Thoracic aorta (tissue), 2 donors: ENCODE measurements at places on chromosomes 7 and 10. TPM values are rescaled to one million over a fixed set of nuclear protein-coding genes. Genes with fewer than 3 reads are reported as not detected.

DNA sequence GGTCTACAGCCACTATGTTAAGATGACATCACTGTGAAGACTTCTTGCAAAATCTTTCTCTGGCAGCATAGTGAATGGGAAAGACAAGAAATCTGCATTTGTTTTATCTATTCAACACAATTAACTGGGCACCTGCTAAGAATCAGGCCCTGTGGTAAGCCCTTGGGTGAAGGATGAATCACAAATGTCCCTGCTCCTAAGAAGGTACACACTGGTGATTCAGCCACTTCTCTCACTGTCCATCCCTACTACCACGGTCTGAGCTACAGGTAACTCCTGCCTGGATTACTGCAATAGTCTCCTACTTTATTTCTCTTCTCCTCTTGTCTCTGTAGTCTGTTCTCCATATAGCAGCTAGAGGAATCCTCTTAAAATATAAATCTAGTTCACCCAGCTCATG is 116.1 kb downstream of the HIBADH start:
- H3K36me3 ChIP-seq: peaks cover 5% of the 10 kb centered on the region
- H3K4me1 ChIP-seq: no peaks in the 10 kb centered on the region
- no peak overlapping the region for H3K4me3 ChIP-seq
- H3K27me3 ChIP-seq: no peaks in the 10 kb centered on the region

The DNAH11 gene
- 1.9 TPM for total RNA-seq

The ELMO1 gene
- total RNA-seq: 66.0 TPM

The ANKRD30A gene
- not detected for total RNA-seq

- H3K36me3 ChIP-seq: no peaks in the 10 kb centered on the region
- no peak for DNase-seq
- H3K27ac ChIP-seq: no peak overlapping the region
- H3K4me3 ChIP-seq: no peak overlapping the region
- H3K4me1 ChIP-seq: no peaks in the 10 kb centered on the region
- no peaks in the 10 kb centered on the region for H3K27me3 ChIP-seq
Measured at GRCh38 chr10:47070541-47070940, 159.3 kb downstream of the PTPN20 start.

The SEMA4G gene
- total RNA-seq: 3.5 TPM

DNA sequence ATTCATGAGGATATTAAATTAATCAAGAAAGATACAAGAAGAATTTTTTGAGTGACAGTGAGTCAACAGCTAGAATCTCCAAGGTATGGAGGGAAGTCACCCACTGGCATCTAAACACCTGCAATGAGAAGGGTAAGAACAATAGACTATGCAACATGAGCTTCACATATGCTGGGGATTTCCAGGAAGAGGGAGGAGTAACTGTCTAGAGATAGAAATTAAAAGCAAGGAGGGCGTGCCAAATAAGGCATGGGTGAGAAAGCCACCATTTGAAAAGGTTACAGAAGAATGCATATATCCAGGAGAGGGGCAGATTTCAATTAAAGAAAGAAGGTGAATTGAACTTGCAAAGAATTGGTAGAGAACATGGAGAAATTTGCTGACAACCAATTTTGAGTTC is 365.7 kb downstream of the GPR37 start:
- H3K27me3 ChIP-seq: no peaks in the 10 kb centered on the region
- no peak overlapping the region for H3K27ac ChIP-seq
- DNase-seq: no peak
- no peak overlapping the region for H3K4me3 ChIP-seq
- H3K4me1 ChIP-seq: no peaks in the 10 kb centered on the region
- no peaks in the 10 kb centered on the region for H3K36me3 ChIP-seq

DNA sequence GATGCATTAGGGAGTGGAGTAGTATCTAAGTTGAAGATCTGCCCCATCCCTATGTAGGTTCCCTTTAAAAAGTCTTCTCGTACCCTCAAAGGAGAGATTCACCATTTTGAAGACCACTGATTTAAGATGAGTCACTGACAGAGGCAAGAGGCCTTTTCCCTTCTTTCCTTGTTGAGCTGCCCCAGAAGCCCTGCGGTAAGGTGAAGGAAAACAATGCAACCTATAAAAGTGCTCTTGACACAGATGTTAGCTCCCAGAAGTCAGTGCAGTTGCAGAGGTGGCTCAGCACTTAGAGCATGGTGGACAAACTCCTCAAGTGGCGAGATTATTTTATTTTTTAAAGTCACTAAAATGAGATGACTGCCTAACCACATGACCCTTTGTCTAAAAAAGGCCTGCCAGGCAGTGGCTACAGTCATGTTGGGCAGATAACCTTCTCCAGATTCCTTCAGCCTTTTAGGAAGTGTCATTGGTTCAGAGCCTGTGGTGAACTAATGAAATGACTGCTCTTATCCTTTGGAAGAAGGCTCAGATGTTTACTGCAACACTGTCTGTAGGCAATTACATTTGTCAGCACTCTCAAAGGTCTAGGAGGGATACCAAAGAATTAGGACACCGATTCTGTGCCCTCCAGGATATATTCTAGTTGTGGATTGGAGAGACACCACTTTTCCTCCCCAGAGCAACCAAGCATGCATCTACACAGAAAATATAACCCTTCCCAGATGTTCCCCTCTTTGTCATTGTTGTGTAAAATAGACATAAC is 88.7 kb downstream of the ARID5B start:
- peaks cover 58% of the 10 kb centered on the region for H3K4me1 ChIP-seq
- no peaks in the 10 kb centered on the region for H3K36me3 ChIP-seq
- DNase-seq: no peak

- no peaks in the 10 kb centered on the region for H3K4me1 ChIP-seq
- no peak for DNase-seq
- H3K36me3 ChIP-seq: no peaks in the 10 kb centered on the region
- H3K4me3 ChIP-seq: no peak overlapping the region
Measured at GRCh38 chr7:156074982-156075615, 262.8 kb upstream of the SHH start.

The PALD1 gene
- total RNA-seq: 19.5 TPM

DNA sequence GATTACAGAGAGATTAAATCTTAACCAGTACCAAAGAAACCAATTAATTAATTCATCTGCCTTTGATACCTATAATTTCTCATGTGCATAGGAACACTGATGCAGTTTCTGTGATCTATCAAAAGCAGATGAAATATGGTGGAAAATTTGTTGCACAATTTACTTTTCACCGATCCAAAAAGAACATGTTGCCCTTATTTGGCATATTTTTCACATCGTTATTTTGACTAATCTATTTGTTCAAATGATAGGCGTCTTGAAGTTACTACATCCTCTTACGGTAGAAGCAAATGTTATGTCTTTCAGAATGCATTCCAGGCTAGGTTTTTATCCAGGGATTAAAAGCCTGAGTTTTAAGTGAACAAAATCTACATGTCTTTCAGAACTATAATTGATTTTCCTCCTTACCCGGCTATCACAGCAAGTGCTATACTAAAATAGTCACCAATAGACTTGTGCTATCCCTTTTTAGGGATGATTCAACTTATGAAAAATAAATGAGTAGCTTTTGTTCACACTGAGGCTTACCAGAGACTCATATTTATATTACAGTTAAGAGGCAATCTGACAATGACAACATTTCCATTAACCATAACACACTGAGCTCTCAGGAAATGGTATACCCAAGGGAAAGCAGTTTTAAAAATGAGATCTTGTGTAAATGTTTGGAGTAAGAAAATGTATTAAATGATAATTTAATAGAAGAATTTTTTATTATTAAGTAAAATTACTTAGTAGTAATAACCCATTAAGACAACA is 16.8 kb upstream of the TES start:
- H3K27me3 ChIP-seq: no peaks in the 10 kb centered on the region
- H3K36me3 ChIP-seq: no peaks in the 10 kb centered on the region
- H3K4me3 ChIP-seq: peak overlapping the region; percentile 21
- H3K27ac ChIP-seq: peak overlapping the region; percentile 55
- no peak for DNase-seq
- peaks cover 2% of the 10 kb centered on the region for H3K4me1 ChIP-seq

DNA sequence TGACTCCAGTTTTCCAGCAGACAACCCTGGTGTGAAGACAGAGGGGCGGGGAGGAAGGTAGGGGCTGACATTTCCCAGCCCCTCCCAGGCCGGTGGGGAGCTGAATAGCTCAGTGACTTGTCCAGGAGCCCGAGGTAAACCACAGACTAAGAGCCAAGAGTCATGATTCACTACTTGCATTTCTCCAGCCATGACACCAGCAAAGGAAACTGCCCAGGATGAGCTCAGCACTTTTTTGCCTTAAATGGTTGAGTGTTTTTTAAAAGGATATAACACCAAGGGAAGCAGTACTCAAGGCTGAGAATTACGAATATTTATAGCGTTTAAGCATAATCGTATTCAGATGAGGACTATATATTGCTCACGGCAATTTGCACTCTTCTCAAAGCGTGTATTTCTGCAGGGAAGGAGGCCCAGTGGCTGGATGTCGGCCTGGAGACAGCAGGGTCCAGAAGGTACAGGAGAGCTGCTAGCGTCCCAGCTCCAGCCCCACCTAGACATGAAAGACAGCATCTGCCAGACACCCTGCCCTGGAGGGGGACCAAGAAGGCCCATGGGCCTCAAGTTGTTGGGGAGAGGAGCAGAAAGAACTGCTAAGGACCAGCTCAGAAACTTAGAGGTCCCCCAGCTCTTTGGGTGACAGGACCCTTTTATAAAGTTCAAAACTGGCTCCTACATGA is 141.4 kb downstream of the GRID1 start:
- no peaks in the 10 kb centered on the region for H3K4me1 ChIP-seq
- no peak overlapping the region for H3K27ac ChIP-seq
- no peak for DNase-seq
- no peak overlapping the region for H3K4me3 ChIP-seq

GRCh38 chr10:5196702-5197113 is at the start of gene AKR1C4:
Gene AKR1C4, plus strand, starts transcription at chr10:5196837. Its CDS starts 31 bp downstream, at chr10:5196868.
- H3K36me3 ChIP-seq: no peaks in the 10 kb centered on the region
- H3K4me3 ChIP-seq: no peak within 1 kb of the TSS
- H3K27ac ChIP-seq: no peak within 1 kb of the TSS
- no peaks in the 10 kb centered on the region for H3K4me1 ChIP-seq
- no peak for DNase-seq

The CPVL gene
- total RNA-seq: 22.9 TPM

DNA sequence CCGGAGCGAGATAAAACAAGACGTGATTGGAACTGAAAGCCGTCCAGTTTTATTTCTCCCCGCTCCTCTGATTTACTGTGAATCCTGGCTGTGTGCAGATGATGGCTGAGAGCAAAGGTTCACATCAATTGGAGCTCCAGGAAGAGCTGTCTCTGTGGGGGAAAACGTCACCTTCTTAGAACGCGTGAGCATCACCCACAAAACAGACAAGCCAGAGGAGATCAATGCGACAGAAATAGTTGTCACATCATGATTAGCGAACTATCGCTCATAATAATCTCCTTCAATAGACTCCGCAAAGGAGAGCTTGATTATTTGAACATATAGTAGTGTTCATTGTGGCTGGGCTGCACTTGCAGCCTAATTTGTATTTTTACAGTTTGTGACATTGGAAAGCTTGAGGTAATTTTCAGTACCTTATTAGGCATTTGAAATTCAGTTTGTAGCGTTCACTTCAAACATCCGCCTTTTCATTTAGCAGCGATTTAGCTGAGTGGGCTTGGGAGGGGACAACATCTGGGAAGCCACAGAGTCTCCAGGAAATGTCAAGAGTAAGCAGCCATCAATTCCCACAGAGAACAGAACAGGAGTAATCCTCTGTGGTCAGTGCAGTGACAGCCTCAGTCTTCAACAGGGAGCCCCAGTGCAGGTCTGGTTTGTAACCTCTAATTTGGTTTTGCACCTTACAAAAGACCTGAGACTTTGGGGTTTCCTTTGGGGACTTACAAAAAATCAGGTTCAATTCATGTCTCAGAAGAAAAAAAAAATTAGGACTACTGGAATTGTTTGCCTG is 276.8 kb upstream of the PFKP start:
- no peak overlapping the region for H3K4me3 ChIP-seq
- H3K36me3 ChIP-seq: no peaks in the 10 kb centered on the region
- no peaks in the 10 kb centered on the region for H3K4me1 ChIP-seq
- no peak overlapping the region for H3K27ac ChIP-seq

The TUBAL3 gene
- total RNA-seq: not detected

DNA sequence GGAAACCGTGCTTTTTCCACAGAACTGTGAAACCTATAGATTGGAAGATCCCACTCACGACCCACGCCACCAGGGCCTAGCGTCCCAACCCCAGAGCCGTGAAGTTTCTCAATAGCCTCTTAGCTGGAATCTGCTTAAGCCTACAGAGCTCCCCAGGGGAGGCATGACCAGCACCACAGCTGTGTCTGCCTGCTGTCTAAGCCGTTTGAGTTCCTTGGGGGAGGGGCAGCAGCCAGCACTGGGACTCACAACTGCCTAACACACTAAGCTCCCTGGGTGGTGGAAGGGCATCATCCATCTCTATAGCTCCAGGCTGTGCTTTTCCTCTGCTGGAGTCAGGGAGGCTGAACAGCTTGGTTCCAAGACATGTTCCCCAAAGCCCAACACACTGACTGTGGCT is 26.0 kb upstream of the TMEM140 start:
- no peak overlapping the region for H3K27ac ChIP-seq
- no peak for DNase-seq
- H3K36me3 ChIP-seq: no peaks in the 10 kb centered on the region
- no peaks in the 10 kb centered on the region for H3K27me3 ChIP-seq
- no peak overlapping the region for H3K4me3 ChIP-seq

GRCh38 chr7:149761307-149761706 is 12.1 kb downstream of the ZNF467 start:
- no peaks in the 10 kb centered on the region for H3K36me3 ChIP-seq
- H3K27me3 ChIP-seq: no peaks in the 10 kb centered on the region
- H3K4me3 ChIP-seq: no peak overlapping the region
- no peak overlapping the region for H3K27ac ChIP-seq

DNA sequence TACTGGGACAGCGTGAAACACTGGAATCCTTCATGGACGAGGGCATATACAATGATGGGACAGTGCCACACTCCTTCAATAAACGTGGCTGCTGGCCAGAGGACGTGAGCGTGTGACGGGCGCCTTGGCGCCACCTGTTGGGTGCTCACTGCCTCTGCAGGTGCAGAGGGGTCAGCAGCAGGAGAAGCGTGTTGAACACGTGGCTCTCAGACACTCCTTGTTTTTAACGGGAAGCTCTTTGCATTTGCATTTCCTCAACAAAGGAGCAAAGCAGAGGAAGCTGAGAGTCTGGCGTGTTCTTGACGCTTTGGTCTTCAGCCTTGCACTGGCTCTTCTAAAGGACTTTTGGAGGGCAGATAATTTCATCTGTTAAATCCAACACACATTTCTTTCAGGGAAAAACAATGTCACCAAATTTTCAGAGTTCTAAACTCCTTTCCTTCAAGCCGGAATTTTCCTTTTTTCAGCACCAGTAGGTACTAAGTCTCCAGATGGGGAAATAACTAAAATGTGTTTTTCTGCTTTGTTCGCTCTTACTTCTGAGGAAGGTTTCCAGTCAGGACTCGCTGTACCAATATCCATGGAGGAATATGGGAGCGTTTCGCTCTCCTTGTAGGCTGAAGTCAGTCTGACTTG is 2.9 kb upstream of the GET4 start:
- H3K4me1 ChIP-seq: peaks cover 14% of the 10 kb centered on the region
- peak overlapping the region; percentile 70 for H3K27ac ChIP-seq
- H3K27me3 ChIP-seq: no peaks in the 10 kb centered on the region
- peaks cover 28% of the 10 kb centered on the region for H3K36me3 ChIP-seq
